ENCODE measurements at places on chromosomes 7 and 10. TPM values are rescaled to one million over a fixed set of nuclear protein-coding genes. Genes with fewer than 3 reads are reported as not detected.

DNA sequence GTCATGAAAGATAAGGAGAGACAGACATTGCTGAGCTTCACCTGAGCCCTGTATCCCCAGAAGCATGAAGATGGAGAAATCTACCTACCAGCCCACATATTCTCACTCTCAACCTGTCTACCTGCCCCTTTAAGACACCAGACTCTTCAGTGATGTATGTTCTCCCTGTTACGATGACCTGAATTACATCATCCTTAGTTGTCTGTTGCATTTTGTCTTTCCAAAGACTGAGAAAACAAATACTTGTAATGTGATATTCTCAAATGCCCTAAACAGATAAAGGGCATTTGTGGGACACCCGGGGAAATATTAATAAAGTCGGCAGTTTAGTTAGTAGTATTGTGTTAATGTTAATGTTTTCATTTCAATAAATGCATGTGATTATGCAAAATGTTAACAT, 305.8 kb upstream of the IGFBP3 start:
- no peak for DNase-seq

DNA sequence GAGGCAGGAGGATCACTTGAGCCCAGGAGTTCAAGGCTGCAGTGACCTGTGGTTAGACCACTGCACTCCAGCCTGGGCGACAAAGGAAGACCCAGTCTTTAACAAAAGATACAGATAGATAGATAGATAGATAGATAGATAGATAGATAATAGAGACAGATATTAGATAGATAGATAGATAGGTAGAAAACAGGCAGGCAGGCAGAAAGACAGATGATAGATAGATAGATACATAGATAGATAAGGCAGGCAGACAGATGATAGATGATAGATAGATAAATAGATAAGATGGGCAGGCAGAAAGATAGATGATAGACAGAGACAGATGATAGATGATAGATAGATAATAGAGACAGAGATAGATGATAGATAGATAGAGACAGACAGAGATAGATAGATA, 54.5 kb downstream of the TMEM130 start:
- no peak for DNase-seq

The CALML5 gene
- total RNA-seq = not detected

The FBH1 gene
- 120 TPM for total RNA-seq

- DNase-seq = no peak
Measured at GRCh38 chr7:40316176-40316575, 181.4 kb downstream of the SUGCT start.

The RALA gene
- 28.1 TPM for total RNA-seq

The CNPY1 gene
- not detected for total RNA-seq

DNA sequence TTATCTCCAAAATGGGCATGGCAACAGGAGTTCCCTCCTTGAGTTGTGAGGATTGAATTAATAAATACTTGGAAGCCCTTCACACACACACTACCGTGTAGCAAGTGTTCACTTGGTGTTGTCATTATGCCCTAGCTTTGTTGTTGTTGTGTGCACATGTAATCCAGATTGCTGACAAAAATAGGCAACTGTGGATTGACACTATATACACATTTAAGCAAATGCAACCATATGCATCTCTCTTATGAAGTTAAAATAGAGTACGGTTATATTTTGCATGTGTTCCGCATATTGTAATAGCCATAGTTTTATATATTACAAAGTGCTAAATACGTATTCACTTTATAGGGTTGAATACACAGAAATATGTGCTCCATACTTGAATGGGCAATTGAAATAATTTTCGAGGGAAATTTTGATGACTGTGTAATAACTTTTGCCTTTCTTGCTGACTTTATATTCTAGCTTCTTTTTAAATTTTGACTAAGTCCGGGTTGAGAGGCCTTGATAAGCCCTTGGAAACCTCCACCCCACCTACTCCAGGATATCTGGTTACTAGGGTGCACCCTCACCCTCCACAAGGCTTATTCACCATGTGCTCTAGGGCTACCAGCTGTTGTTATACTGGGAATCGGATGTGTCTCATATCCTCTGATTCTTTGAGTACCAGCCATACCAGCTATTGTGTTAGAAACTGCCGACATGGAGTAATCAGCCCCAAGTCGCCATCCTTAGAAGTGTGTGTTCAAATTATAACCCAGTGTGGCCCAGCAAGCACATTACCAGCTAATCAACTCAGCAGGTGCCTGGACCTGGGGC, 265.0 kb downstream of the CAMK1D start:
- no peak for DNase-seq

DNA sequence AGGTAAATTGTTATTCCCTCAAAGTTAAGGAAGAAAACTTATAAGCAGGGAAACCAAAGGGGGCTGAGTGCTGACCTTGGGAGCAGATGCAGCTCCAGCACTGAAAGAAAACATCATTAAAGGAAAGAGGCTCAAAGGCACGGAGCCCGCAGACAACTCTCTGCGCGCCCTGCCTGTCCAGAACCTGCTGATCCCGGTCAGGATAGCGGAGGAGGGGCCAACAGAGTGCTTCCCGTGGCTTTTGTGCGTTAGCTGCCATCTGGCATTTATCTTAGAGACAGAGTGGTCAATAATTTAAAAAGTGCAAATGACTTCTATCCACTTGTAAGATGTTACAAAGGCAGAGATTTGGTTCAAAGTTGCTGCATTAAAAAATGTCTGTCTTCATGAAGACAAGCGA, 162.1 kb downstream of the FANK1 start:
- no peak for DNase-seq

- no peak for DNase-seq
Measured at GRCh38 chr7:101124376-101125056, 2.4 kb upstream of the SERPINE1 start.

- no peak for DNase-seq
Measured at GRCh38 chr7:2715341-2716231, 27.6 kb downstream of the AMZ1 start.

The STEAP1 gene
- 11.8 TPM for total RNA-seq

The NACAD gene
- total RNA-seq = 1.6 TPM

GRCh38 chr10:119538632-119539358, 3.7 kb downstream of the RGS10 start:
- DNase-seq = no peak

DNA sequence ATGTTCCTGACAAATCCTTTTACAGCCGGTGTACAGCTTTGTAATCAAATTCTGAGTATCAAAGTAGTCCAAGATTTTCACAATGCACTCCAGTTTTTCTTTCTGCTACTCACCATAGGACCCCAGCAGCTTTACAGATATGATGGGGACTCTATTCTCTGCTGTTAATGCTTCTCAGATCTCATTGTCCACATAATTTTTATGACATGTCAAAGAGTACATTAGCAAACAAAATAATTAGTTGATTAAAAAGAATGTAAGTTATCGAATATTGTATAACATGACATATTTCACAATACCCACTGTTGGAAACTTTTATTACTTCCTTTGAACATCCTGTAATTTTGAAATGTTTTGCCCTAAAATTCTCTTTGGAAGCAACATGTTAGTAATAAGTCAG, 81.4 kb upstream of the KIAA1217 start:
- DNase-seq = no peak

DNA sequence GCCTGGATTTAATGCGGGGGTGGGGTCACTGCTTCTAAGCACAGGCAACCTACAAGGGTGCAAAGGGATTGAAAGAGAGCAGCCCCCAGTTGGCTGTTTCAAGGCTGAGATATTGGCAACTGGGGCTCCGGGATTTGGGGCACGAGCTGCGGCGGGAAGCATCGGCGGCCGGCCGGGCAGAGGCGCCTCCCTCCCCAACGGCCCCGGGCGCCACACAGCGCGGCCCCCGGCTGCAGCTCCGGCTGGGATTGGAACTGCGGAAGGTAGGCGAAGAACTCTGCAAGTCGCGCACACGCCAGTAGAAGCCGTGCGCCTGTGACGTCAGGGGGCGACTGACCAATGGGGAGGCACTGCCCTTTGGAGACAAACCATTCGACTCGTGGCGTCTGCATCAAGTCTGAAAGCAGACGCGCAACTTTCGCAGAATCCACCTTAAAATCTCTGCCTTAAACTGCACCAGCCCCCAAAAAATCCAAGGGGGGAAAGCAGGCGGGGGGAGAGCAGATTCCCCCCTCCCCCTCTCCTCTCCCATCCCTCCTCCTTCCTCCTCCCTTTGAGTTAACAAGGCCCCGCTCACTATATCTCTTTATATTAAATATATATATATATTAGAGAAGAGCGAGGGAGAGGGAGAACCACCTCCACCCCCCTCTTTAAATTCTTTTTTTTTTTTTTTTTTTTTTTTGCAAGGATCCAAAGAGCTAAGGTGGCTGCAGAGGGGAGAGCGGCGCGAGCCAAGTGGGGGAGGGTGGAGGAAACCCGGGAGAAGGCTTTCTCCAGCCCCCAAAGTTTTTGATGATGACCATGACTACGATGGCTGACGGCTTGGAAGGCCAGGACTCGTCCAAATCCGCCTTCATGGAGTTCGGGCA, at the start of gene DLX6:
DLX6 (plus strand) TSS at position 371 of the 872 bp plus-strand sequence; CDS start at position 796, 425 bp downstream.
- peak; percentile 38 for DNase-seq

DNA sequence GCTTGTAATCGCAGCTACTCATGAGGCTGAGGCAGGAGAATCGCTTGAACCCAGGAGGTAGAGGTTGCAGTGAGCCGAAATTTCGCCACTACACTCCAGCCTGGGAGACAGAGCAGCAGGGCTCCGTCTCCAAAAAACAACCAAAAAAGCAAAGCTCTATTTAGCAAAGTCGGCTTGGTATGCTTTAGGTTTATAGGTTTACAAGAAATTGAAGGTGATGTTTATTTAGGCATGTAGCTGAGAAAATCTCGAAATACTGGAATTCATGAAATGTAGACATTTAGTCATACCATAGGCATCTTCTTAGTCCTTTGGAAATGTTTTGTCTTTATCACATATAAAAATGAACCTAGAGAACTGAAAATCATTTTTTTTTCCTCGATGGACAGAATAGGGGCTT, 453.8 kb upstream of the ANKRD30A start:
- no peak for DNase-seq

The ASB10 gene
- total RNA-seq = not detected

- DNase-seq = no peak
Measured at GRCh38 chr10:21503542-21503941, 21.9 kb downstream of the SKIDA1 start.

The FIGNL1 gene
- total RNA-seq = 4.5 TPM

The FEZF1 gene
- total RNA-seq = 0.14 TPM

GRCh38 chr10:70782086-70782745, 3.0 kb downstream of the TBATA start:
- no peak for DNase-seq
